ENCODE measurements at places on chromosomes 5 and 9. TPM values are rescaled to one million over a fixed set of nuclear protein-coding genes. Genes with fewer than 3 reads are reported as not detected.

Gene MARVELD2
- 0.51 TPM for polyA plus RNA-seq

Gene CDC20B
- not detected for polyA plus RNA-seq

Gene FAM221B
- polyA plus RNA-seq = not detected

Gene FGF1
- polyA plus RNA-seq = 8.5 TPM

Gene LRRC8A
- polyA plus RNA-seq = 60.9 TPM

Gene DEPDC1B
- 4.6 TPM for polyA plus RNA-seq

Gene LPCAT1
- 31.5 TPM for polyA plus RNA-seq

Gene SAPCD2
- 6.4 TPM for polyA plus RNA-seq

GRCh38 chr5:31786090-31786631, 147.2 kb downstream of the PDZD2 start:
- DNase-seq = no peak

- DNase-seq = no peak
These were observed 640 bp upstream of the DPM2 start for GRCh38 chr9:127938298-127938690.

DNA sequence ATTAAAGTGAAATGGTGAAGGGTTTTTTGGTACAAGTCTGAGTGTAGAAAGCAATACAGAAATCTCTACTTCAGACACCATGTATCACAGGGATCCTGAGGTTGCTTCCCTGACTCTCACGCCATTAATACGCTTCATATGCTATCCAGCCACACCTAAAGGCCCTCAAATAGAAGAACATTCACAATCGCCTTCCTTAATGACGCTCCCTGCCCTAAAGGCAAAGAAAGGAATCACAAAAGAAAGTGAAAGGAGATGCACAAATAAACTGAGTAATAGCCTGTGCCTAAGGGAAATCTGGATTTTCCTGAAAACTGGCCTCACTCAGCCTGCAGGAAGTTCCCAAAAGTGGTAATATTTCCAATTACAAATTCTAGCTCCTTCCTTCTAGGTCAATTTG, 1002.7 kb upstream of the DMAC1 start:
- no peak for DNase-seq

GRCh38 chr9:126150411-126151030, 176.1 kb upstream of the MVB12B start:
- no peak for DNase-seq

DNA sequence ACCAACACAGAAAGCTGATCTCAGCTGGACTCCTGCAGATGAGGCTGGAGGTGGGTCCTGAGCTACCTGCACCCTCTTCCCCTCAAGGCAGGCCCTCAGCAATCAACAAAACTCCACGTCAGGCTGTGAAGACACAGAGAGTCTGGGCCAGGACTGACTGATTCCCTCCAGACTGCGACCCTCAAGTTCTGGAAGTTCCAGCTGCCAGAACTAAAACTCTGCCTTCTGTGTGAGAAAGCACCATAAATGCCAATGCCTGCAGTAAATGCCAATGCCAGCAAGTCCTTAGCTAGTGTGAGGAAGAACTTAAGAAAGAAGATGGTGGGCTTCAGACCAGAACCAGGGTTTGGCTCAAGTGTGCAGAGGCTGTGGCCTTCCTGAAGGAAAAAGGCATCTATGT, 42.5 kb upstream of the GABBR2 start:
- no peak for DNase-seq

GRCh38 chr5:103498211-103498610, 64.4 kb downstream of the NUDT12 start:
- DNase-seq = no peak

DNA sequence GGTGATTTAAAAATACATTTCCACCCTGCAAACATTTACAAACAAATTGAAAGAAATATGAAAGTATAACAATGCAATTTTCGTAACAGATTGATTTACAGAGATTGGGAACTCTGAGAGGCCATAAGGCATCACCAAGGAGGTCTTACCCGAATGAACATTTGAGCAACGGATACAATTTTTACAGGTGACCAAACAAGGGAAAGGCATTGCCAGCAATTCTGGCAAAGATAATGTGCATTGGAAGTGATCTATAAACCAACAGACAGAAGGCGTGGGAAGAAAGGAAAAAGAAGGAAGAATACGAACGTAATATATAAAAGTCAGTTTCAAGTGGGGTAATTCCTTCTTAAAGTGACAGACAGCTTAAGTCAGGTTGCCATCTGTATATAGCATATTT, 295.9 kb downstream of the CDH12 start:
- no peak for DNase-seq

- DNase-seq = no peak
These were observed 28.5 kb upstream of the PTGER4 start for GRCh38 chr5:40651201-40651600.

DNA sequence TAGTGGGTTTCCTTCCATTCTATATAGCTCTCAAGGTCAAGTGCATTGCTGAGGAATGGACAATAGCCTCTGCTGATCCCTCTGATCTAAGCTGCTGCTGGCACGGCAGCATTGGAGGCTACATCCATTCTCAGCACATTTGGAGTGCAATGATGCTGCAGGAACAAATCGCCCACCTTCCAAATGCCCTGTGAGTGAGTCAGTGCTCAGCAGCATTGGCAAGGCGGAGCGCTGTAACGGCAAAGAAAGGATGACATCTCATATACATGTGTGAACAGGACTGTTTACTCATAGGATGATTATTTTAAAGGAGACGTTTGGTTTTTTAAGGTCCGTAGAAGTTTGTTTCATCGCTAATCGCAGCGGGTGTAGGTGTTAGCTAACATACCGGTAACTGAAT, 408.7 kb downstream of the ARHGEF28 start:
- peak; percentile 88 for DNase-seq

- DNase-seq = no peak
These were observed 307.3 kb upstream of the PIK3R1 start for GRCh38 chr5:67908126-67908765.

DNA sequence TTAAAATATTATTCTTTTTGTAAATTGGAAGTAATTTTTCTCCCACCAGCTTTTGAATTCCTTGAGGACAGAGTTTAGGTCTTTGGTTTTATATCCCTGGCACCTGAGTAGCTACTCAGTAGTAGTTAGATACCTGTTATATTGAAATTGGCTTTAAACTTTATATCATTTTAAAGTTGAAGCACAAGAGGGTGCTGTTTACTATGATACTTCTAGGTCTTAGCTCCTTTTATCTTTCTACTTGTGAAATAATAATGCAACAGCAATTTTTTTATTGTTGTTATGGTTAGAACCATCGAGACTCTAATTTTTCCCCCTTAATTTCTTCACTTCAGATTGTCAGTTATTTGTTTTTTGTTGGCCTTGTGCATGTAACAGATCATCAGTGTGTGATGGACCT, 46.3 kb downstream of the AP3S1 start:
- peak; percentile 54 for DNase-seq

GRCh38 chr9:116471944-116472506, 215.1 kb upstream of the TRIM32 start:
- no peak for DNase-seq

GRCh38 chr5:154850255-154851062, at the start of gene FAXDC2:
Gene FAXDC2, minus strand, starts transcription at chr5:154850603. Its CDS starts 12,425 bp downstream, at chr5:154838178.
- DNase-seq = peak; percentile 88

DNA sequence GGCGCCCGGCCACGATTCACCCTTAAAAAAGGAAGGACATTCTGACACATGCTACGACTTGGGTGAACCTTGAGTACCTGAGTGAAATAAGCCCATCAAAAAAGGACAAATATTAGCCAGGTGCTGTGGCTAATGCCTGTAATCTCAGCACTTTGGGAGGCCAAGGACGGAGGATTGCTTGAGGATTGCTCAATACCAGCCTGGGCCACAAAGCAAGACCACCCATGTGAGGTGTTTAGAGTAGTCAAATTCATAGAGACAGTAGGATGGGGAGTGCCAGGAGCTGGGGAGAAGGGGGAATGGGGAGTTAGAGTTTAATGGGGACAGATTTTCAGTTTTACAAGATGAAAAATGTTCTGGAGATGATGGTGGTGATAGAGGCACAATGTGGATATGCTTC, 32.1 kb upstream of the IER5L start:
- no peak for DNase-seq

DNA sequence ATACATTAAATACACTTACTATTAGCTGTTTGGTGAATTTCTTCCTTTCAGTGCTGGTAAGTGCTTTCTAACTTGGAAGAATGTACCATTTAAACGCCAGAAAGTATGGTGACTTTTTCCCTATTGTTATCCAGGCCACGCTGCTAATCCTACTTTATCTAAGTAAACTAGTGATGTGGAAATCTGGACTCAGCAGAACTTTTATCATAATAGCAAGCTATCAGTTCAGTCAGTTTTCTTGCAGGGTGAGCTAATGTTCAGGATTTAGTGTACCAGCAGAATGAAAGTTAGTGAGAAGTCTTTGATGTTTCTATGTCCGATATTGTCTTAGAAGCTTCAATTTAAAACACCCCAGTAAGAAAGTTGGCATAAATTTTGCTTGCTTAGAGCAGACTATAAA, 72.2 kb downstream of the HSD17B4 start:
- DNase-seq = peak; percentile 1

GRCh38 chr9:113566016-113566711, 102.6 kb downstream of the RGS3 start:
- no peak for DNase-seq

DNA sequence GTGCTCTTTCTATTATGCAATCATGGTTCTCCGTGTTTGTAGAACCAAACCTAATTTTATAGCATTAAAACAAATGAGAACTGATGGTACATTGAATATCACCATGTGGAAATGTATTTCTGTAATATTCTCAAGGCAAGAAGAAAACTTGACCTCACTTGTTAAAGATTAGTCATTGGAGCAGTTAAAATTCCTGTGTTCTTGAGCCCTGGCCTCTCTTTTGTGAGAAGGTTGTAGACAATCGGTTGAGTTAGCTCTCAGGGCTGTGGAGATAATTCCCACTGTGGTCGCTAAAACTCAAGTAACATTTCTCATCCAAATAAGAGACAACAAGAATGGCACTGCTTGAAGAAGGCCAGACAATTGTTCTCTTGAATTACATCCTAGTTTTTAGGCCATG, 216.0 kb upstream of the KLF4 start:
- no peak for DNase-seq

- DNase-seq = no peak
These were observed 11.6 kb upstream of the FAM169A start for GRCh38 chr5:74877624-74878304.
